ENCODE measurements at places on chromosomes 5 and 9. TPM values are rescaled to one million over a fixed set of nuclear protein-coding genes. Genes with fewer than 3 reads are reported as not detected.
A peak's percentile ranks its signal among the peaks of the same experiment; 100 is the strongest.

DNA sequence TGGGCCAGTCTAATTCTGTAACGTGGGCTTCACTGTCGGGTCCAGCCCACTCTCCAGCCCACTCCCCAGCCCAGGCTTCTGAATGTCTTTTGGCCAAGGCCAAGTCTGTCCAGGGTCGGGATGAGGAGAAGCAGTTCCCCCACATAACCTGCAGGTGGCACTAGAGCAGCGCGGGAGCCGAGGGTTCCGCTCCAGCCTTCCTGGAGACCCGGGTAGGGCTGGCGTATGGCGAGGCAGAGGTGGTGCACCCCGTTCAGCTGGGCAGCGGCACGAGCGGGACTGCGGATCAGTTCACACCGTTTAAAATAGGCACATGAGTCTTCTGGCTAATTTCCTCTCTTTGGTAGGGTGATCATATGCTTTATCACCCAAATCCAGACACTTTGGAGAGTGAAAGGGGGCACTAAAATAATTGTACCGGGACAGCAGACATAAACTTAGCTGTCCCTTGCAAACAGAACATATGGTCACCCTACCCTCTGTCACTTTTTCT lies 185.9 kb downstream of the MSX2 start:
- H3K4me3 ChIP-seq: no peak overlapping the region
- no peak overlapping the region for H3K27ac ChIP-seq
- peak; percentile 89 for DNase-seq
- no peaks in the 10 kb centered on the region for H3K36me3 ChIP-seq

The AGXT2 gene
- not detected for total RNA-seq

DNA sequence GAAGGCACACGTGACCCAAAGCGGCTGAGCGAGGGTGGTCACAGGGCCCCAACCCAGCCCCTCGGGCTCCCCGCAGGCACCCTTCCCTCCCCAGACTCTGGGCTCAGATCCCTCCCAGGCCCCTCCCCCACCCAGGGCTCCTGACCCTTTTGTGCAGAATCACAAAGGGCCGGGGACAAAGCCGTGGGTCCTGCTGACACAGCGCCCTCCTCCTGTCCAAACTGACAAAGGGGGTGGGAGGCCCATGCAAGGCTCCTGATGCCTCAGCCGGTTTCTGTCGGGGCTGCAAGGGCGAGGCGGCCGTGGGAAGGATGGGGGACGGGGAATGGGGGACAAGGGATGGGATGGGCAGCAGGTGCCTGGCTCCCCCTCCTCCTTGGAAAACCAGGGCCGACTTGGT lies 43.5 kb upstream of the UBAC1 start:
- DNase-seq: no peak
- no peak overlapping the region for H3K27ac ChIP-seq
- H3K4me1 ChIP-seq: no peaks in the 10 kb centered on the region
- no peaks in the 10 kb centered on the region for H3K36me3 ChIP-seq
- H3K27me3 ChIP-seq: no peaks in the 10 kb centered on the region

GRCh38 chr5:90740244-90740799 lies 181.7 kb downstream of the ADGRV1 start:
- no peaks in the 10 kb centered on the region for H3K36me3 ChIP-seq
- no peaks in the 10 kb centered on the region for H3K4me1 ChIP-seq
- no peak overlapping the region for H3K4me3 ChIP-seq
- no peaks in the 10 kb centered on the region for H3K27me3 ChIP-seq
- DNase-seq: no peak

The ZNF300 gene
- 1.4 TPM for total RNA-seq

- H3K27me3 ChIP-seq: no peaks in the 10 kb centered on the region
- H3K4me1 ChIP-seq: no peaks in the 10 kb centered on the region
- no peak overlapping the region for H3K27ac ChIP-seq
- no peaks in the 10 kb centered on the region for H3K36me3 ChIP-seq
- DNase-seq: no peak
Observed at GRCh38 chr9:87481890-87482855, 15.5 kb upstream of the DAPK1 start.

The DNM1 gene
- 5.8 TPM for total RNA-seq

DNA sequence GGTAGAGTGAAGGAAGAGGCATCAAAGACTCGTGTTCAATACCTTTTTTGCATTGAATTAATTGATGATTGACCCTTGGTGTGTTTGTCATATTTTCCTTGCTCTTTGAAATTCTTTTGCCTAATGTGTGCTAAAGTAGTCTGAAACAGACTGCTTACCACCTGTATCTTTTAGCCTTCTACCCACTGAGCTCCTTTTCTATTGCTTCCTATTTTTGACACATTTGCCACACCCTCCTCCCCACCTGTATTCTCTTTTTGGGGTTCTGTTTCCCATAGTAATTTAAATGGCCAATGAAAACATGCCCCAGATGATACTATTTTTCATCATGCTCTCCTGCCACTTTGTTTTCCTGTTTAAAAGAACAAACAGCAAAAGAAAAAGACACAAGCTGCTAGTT lies 78.5 kb downstream of the ZCCHC7 start:
- no peaks in the 10 kb centered on the region for H3K4me1 ChIP-seq
- H3K36me3 ChIP-seq: no peaks in the 10 kb centered on the region
- H3K27me3 ChIP-seq: no peaks in the 10 kb centered on the region
- DNase-seq: no peak

- H3K27ac ChIP-seq: peak overlapping the region; percentile 94
- H3K4me1 ChIP-seq: peaks cover 6% of the 10 kb centered on the region
- no peak for DNase-seq
- no peaks in the 10 kb centered on the region for H3K36me3 ChIP-seq
- peak overlapping the region; percentile 65 for H3K4me3 ChIP-seq
Observed at GRCh38 chr9:127734247-127734746, 797 bp downstream of the TOR2A start.

DNA sequence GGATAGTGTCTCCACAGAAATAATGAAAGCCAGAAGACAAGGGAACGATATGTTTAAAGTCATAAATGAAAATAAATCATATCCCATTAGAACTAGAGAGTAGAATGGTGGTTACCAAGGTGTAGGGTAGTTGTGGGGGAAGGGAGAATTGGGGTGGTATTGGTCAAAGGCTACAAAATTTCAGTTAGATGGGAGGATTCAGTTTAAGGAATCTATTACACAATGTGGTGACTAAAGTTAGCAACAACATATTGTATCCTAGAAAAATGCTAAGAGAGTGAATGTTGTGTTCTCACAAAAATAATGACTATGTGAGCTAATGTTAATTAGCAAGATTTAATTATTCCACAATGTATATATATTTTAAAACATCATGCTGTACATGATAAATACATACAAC lies 27.8 kb upstream of the LARP1 start:
- H3K27me3 ChIP-seq: no peaks in the 10 kb centered on the region
- no peak overlapping the region for H3K27ac ChIP-seq

The CTXN3 gene
- not detected for total RNA-seq

- H3K4me3 ChIP-seq: no peak overlapping the region
- H3K4me1 ChIP-seq: peaks cover 8% of the 10 kb centered on the region
- DNase-seq: no peak
- H3K27me3 ChIP-seq: no peaks in the 10 kb centered on the region
Observed at GRCh38 chr5:438481-438981, 4.4 kb upstream of the EXOC3 start.

The AJM1 gene
- 5.1 TPM for total RNA-seq

DNA sequence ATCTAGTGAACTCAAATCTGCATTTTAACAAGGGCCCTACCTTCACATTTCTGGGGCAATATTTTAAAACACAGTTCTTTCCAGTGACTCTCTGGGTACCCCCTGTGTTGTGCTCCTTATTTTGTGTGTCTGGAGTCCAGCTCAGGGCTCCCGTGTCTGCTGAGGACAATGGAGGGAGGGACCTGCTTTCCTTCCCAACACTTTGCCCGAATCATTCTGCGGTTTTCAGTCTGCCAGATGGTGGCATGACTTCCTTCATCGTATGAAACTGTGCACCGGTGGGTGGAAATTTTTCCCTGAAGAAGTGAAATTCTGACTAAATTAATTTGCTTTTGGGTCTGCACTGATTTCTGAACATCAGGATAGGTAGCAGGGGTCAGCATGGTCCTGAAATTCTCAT lies 153.6 kb upstream of the CD180 start:
- H3K36me3 ChIP-seq: no peaks in the 10 kb centered on the region
- H3K27ac ChIP-seq: no peak overlapping the region
- no peaks in the 10 kb centered on the region for H3K27me3 ChIP-seq
- peaks cover 4% of the 10 kb centered on the region for H3K4me1 ChIP-seq

The ANKRD34B gene
- total RNA-seq: not detected

- no peaks in the 10 kb centered on the region for H3K4me1 ChIP-seq
- no peak overlapping the region for H3K4me3 ChIP-seq
- DNase-seq: no peak
- no peaks in the 10 kb centered on the region for H3K27me3 ChIP-seq
- no peak overlapping the region for H3K27ac ChIP-seq
- no peaks in the 10 kb centered on the region for H3K36me3 ChIP-seq
Observed at GRCh38 chr5:175325681-175326080, 118.3 kb downstream of the DRD1 start.

DNA sequence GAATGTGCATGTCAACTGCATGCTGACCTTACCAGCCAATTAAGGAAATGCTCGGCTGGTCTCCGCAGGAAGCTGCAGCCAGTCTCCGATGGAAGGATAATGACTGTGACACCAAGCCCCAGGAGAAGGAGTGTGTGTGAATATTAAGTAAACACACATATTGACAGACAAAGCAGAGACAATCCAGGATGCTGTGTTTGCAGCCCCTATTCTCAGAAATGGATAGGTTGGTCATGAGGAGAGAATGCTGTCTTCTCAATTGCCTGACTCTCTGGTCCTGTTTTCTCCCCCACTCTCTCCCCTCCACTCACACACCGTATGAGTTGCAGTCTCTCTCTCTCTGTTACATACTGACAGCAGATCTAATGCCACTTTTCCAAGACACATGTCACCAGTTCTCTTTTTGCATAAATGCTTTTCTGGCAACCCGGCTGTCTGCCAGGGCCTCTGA lies 85.7 kb downstream of the EPB41L4A start:
- no peaks in the 10 kb centered on the region for H3K36me3 ChIP-seq
- H3K4me3 ChIP-seq: no peak overlapping the region
- H3K27ac ChIP-seq: no peak overlapping the region
- DNase-seq: no peak
- H3K27me3 ChIP-seq: no peaks in the 10 kb centered on the region

DNA sequence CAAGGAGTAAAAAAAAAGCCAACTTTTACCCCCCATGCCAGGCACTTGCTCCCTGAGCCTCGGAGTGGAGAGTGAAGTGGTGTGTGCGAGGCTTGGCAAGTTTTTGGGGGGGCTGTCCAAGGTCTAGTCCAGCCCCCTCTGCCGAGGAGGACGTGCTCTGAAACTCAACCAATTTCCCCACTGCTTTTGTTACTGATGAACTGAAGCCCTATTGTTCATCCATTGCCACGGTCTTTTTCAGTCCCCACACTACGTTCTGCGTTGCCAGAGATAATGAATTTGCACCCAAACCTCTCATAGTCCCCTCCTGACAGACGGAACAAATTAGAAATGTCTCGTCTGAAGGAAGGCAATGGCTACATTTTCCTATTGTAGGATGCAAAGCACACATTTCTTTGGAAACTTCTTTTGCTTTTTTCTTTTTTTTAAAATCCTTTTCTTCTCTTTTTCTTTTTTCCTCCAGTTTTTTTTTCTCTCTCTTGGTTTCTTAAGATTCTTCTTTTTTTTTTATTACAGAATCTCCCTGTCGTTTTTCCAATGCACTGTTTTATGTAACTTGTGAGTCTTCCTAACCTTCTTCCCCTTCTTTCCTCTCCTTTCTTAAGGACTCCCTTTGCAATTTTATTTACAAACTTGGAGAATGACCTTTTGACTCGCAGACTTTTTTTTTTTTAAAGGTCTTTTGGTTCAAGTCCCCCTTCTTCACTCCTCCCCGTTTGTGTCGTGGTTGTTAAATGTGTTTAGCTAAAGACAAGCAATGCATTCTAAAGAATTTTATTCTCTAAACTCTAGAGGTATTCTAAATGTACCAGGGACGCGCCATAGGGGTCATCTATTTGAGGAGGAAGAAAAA lies 209.5 kb downstream of the MEF2C start:
- DNase-seq: no peak
- peaks cover 22% of the 10 kb centered on the region for H3K27me3 ChIP-seq
- no peaks in the 10 kb centered on the region for H3K36me3 ChIP-seq
- no peak overlapping the region for H3K27ac ChIP-seq
- H3K4me1 ChIP-seq: no peaks in the 10 kb centered on the region

- H3K36me3 ChIP-seq: no peaks in the 10 kb centered on the region
- H3K27ac ChIP-seq: no peak overlapping the region
- no peak overlapping the region for H3K4me3 ChIP-seq
- no peak for DNase-seq
Observed at GRCh38 chr9:14633148-14633547, 60.1 kb downstream of the ZDHHC21 start.

DNA sequence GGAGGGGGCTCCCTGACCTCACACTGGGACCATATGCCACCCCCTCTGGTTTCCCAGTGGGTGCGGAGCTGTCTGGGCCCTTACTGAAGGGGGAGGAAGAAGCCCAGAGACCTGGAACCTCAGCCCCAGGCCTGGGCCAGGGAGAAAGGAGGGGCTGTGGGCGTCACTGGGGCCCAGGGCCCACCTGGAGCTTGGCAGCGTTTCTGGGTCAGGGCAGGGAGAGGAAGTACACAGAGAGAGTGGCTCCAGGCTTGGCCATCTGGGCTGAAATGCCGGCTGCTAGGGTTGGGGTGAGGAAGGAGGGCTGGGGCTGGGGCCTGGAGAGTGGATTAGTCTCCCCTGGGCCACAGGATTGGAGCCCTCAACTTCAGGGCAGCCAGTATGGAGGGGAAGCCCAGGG lies 6.4 kb upstream of the DAB2IP start:
- H3K36me3 ChIP-seq: no peaks in the 10 kb centered on the region
- no peak overlapping the region for H3K4me3 ChIP-seq
- no peaks in the 10 kb centered on the region for H3K27me3 ChIP-seq
- H3K27ac ChIP-seq: peak overlapping the region; percentile 67
- peak; percentile 44 for DNase-seq
- peaks cover 6% of the 10 kb centered on the region for H3K4me1 ChIP-seq

The MACIR gene
- total RNA-seq: 4.6 TPM

DNA sequence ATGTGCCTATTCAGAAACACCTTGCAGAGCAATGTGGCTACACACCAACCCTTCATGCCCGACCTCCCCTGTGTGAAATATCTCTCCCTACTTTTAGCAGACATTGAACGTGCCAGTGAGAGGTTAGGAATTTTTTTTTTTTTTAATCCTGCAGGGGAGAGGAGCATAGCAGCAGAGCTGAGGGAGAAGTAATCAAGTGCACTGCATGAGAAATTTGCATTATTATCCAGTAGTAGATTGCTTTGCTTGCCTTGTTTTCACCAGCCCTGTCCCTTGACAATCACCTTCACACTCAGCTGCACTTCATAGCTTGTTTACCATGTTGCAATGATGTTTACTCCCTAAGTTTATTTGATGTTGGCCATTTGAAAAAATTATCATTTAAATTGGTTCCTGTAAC lies 489.6 kb upstream of the ZNF608 start:
- no peaks in the 10 kb centered on the region for H3K27me3 ChIP-seq
- no peaks in the 10 kb centered on the region for H3K4me1 ChIP-seq
- H3K4me3 ChIP-seq: no peak overlapping the region
- H3K36me3 ChIP-seq: no peaks in the 10 kb centered on the region
- DNase-seq: no peak

GRCh38 chr5:171743436-171744076 lies 42.1 kb upstream of the SMIM23 start:
- no peaks in the 10 kb centered on the region for H3K36me3 ChIP-seq
- no peak overlapping the region for H3K4me3 ChIP-seq
- no peak for DNase-seq
- H3K27ac ChIP-seq: no peak overlapping the region
- H3K4me1 ChIP-seq: no peaks in the 10 kb centered on the region

Measured in pancreas (tissue), 10 donors.